ENCODE measurements at places on chromosomes 12 and 14. TPM values are rescaled to one million over a fixed set of nuclear protein-coding genes. Genes with fewer than 3 reads are reported as not detected.

MED13L gene
- total RNA-seq = 150 TPM

FOXN4 gene
- not detected for total RNA-seq

AVPR1A gene
- not detected for total RNA-seq

MANSC4 gene
- not detected for total RNA-seq

Measured in CD4-positive, alpha-beta memory T cell (primary cell).